ENCODE measurements at places on chromosomes 2 and 18. TPM values are rescaled to one million over a fixed set of nuclear protein-coding genes. Genes with fewer than 3 reads are reported as not detected.

SP140L gene
- 3.4 TPM for total RNA-seq

UGT1A8 gene
- total RNA-seq: not detected

CNTNAP5 gene
- not detected for total RNA-seq

PROKR1 gene
- not detected for total RNA-seq

TUBA4B gene
- total RNA-seq: 0.28 TPM

All from A549 treated with Mapracorat at 1 μM for 4 hours (cell line).